Activated CD8-positive, alpha-beta T cell treated with anti-CD3 and anti-CD28 coated beads for 36 hours (primary cell): ENCODE measurements at places on chromosomes 16 and 17. TPM values are rescaled to one million over a fixed set of nuclear protein-coding genes. Genes with fewer than 3 reads are reported as not detected.

The HOXB2 gene
- 12.6 TPM for total RNA-seq

DNA sequence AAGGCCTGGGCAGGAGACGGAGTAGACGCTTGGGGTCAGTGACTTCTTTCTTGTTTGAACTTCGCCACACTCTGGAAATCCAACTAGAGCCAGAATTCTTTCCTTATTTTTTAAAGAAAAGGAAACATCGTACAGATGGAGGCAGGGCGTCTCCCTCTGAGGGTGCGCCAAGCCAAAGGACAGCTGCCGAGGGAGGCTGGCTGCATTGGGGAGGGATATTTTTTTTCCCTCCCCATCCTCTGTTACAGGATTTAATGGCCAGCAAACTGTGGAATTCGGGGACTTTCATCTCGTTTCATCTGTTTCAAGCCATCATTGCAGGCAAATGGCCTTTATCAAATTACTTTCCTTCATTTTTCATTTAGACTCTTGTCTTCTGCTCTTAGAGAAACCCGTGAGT lies 15.9 kb downstream of the CDK5R1 start:
- DNase-seq, result no peak

DNA sequence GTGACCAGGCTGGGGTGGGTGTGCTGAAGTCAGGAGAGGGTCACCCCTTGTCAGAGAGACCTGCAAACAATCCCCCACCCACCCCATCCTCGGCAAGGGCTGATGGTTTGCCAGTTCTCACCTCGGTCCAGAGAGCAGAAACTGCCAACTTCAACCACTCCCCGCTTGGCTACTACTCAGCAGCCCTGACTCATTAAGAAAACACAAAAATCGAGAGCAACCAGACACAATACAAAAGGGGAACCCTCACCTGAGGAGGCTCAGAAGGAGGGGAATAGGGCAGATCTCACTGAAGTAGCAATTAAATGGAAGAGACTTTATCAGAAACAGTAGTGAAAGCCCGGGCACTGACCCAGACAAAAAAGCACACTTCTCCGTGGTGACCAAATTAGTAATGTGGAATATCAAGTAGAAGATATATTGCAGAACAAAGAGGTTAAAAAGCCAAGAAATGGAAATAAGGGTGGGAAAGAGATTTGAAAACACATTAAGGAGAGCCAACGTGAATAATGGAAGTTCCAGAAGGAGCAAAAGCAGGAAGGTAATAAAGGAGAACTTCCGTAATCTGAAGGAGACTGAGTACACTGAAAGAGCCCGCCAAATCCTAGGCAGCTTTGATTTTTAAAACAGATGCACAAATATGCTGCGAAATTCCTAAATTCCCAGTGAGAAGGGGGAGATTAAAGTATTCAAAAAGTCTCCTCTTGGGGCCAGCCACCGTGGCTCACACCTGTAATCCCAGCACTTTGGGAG lies 23.6 kb downstream of the CENPV start:
- no peak for DNase-seq

The EPOP gene
- total RNA-seq, result 31.8 TPM

DNA sequence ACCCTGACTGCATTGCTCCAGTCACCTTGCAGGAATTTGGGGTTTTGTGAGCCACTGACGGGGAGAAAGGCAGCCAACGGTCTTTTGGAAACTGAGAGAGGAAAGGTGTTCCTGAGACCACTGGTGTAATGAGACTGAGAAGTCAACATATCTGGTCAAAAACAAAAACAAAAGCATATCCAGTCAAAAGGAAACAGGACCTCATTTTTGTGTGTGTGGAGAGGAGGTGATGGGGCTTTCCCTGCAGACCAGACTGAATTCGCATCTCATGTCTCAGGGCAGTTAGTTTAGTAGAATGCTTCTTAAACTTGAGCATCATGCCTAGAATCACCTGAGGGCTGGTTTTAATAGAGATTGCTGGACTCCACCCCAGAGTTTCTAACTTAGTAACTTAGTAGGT lies 198.4 kb downstream of the COPRS start:
- DNase-seq, result no peak

DNA sequence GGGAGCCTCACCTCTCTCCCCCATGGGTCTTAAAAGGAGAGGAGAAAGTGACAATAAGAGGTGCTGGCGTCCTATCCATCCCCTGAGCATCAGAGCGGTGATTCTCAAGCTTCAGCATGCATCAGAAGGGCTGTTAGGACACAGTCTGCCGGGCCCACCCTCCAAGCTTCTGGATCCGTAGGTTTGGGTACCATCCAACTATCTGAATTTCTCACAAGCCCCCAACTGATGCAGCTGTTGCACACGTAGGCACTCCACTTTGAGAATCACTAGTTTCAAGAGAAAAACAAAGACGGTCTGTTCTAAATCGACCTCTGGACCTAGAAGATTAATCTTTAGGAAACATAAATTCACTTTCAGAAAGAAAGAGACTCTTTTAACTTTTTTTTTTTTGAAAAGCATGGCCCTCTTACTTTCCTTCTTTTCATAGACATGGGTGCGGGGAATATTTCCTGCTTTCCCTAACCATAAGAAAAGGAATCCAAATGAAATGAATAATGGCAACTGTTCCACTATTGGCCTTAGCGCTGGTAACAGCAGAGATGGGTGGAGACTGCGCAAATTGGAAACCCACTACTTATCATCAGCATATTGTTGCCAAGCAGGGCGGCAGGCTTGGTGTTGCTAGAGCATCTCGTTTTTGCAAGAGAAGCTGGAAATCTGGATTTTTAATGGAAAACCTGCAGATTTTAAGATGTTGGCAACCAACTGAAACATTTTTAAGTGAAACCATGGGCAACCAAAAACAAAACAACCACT lies 144.4 kb downstream of the GAS7 start:
- no peak for DNase-seq
